Stimulated activated CD4-positive, alpha-beta T cell treated with anti-CD3 and anti-CD28 coated beads, Interleukin-1b, Interleukin-23, amount 100 ng/mL, for 48 hours (primary cell): ENCODE measurements at places on chromosomes 6 and 20.

DNA sequence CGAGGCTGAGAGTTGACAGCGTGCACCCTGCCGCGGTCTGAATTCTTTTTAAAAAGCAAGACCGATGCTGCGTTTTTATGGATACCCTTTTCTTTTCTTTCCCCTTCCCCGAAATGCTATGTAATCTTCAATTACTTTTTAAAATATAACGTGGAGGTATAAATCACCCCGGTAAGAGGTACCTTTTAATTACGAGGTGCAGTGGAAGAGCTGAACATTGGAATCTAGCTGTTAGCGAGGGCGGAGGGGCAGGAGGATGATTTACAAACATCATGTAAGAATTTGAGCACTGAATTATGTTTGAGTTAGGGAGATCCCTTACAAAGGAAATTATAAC lies 1.2 kb downstream of the EYA2 start:
- DNase-seq: no peak

DNA sequence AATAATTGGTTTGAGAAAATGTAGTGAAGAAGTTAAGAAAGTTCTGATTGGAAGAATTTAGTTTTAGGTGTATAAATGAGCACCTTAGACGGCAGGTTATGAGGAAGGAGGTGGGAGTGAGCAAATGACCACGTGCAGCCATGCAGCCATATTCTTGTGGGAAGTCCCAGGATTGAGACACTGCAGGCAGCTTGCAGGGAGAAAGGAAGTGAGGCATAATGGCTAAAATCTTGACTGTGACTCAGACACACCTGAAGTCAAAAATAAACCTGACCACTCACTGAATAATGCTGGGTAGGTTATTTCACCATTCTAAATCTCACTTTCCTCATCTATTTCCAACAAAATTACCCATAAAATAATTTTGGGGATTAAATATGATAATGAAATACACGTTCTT lies 16.6 kb downstream of the DSE start:
- DNase-seq: peak; percentile 6

GRCh38 chr6:134732763-134733162 lies 217.1 kb downstream of the ALDH8A1 start:
- no peak for DNase-seq

DNA sequence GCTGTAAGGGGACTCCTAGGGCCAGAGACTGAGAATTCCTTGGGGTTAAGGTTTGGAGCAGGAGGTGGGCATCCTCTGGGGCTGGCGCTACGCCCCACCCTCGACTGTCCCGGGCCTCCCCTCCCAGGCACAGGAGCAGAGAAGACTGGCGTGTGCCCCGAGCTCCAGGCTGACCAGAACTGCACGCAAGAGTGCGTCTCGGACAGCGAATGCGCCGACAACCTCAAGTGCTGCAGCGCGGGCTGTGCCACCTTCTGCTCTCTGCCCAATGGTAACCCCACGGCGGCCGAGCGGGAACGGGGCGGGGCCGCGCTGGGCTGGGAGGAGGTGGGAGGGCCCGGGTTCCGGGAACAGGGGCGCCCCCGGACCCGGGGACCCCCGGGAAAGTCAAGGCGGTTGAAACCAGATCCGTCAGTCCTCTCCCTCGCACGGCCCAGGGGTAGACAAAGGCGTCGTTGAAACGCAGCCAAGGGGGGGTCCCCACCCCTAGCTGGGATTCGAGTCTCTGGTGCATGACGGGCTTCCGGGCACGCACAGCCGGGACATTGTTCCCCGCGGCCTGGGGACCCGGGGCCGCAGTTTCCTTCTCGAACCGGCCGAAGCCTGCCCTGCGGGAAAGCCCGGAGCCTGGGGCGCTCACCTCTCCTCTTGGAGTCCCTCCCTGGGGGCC lies 844 bp downstream of the WFDC2 start:
- DNase-seq: peak; percentile 14

GRCh38 chr6:307874-308273 lies 15.6 kb downstream of the DUSP22 start:
- no peak for DNase-seq

DNA sequence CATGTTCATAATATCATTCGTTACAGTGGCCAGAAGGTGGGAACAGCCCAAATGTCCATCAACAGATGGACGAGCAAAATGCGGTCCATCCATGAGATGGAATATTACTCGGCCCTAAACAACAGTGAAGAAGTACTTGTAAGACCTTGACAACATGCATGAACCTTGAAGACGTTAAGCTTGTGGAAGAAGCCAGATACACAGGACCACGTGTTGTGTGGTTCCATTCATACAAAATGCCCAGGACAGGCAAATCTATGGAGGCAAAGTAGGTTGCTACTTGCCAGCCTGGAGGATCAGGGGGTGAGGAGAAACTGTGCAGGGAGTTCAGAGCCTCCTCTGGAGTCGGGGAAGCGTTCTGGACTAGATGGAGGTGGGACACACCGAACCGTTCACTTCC lies 207.1 kb downstream of the ERMARD start:
- no peak for DNase-seq

DNA sequence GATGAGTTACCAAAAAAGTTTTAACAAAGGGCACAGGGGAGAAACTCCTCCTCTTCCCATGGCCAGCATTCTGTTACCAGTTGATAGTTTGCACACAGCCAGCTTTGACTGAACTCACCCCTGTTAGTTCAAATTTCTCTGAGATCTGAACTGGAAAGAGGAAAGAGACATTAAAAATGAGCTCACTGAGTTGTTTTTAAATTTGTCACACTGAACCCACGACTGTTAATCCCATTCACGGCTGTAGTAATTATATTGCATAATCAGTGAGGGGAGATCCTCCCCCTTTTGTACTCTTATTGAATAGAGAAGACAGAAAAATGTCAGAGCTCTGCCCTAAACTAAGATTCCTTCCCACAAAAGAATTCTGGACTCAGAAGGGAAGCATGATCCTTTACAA lies 17.5 kb upstream of the DSP start:
- no peak for DNase-seq

GRCh38 chr6:119182875-119183274 lies 104.4 kb upstream of the FAM184A start:
- no peak for DNase-seq

DNA sequence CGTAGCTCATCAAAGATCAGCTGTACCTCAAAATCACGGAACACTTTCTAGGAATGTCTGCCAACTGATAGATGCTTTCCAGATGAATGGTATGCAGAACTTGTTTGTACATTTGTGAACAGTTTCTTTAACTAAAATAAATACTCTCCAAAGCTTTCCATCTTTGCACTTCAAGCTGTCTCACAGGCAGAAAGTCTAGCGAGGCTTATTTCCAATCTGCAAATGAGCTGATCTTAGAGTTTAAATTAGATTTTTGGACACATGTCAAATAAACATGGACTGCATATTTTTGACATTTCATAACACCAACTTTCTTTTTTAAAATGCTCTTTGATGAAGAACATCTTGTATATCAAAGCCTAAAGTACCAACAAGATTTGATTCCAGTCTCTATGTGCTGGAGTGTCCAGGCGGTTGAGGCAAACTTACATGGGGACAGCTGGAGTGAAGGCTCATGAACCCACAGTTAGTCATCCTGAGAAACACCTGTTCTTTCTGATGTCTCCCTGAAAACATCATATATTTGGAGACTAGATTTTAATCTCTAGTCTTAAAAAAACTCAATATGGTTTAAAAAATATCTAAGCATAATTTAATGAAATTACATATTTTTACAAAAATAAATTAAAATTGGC lies 268.6 kb upstream of the AGPAT4 start:
- no peak for DNase-seq

DNA sequence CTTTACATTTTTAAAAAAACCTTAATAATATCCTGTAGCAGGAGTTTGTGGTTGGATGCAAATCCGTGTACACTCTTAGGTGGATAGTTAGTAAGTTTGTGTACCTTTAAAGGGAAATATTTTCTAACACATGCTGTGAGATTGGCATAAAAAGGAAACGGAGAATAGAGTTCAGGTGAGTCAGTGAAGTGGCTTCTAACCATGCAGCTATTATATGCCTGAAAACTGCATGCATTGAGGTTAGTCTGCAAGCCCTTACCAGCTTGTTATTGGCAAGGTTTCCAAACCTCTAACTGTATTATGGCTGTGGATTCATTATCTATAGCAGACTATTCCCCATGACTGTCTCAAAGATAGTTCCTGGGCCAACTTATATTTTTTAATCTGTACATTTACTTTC lies 420.6 kb upstream of the MMS22L start:
- no peak for DNase-seq

- DNase-seq: no peak
Measured at GRCh38 chr6:150417250-150417649, 48.4 kb downstream of the IYD start.

DNA sequence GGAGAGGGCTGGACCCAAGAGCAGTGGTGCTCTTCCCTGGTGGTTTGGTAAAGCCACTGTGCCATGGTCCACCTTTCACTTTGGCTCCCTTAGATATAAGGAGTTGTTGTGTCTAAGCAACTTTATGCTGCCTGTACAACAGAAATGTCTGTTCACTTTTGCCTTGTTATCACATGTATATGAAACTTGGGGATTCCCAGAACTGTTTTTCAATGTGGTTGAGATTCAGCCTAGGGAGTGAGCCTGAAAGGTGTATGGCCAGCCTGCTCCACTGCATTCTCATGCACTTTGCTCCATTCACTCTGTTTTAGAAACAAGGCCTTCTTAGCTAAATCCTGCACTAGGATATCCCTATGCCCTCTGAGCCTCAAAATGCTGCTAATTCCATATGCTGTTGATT lies 234.5 kb upstream of the THEMIS start:
- no peak for DNase-seq

DNA sequence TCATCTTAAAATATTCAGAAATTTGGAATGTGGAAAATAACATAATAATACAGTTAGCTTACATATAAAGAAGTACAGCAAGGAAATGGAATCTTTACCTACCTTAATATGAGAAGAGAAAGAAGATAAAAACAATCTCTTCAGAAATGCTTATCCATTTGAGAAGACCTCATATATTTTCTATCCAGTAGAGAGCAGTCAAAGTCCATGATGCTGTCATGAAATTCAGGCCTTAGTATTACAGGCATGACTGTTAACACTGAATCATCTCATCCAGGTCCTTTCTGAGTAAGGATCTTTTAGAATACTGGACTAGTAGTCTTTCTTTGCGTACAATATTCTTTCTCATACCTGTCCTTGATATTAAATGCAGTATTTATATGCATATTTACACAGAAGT lies 713.4 kb downstream of the CD109 start:
- no peak for DNase-seq

GRCh38 chr20:51431321-51431720 lies 111.2 kb downstream of the NFATC2 start:
- no peak for DNase-seq

- DNase-seq: no peak
Measured at GRCh38 chr6:169345146-169345545, 91.5 kb upstream of the THBS2 start.

GRCh38 chr6:139852488-139853140 lies 478.2 kb upstream of the CITED2 start:
- DNase-seq: no peak

GRCh38 chr20:44296011-44296410 lies 15.0 kb downstream of the FITM2 start:
- DNase-seq: no peak

- DNase-seq: peak; percentile 9
Measured at GRCh38 chr6:105459049-105459448, 56.2 kb upstream of the PREP start.

GRCh38 chr20:49659056-49659455 lies 54.6 kb downstream of the B4GALT5 start:
- DNase-seq: no peak

GRCh38 chr6:138442663-138443062 lies 38.6 kb downstream of the HEBP2 start:
- no peak for DNase-seq

DNA sequence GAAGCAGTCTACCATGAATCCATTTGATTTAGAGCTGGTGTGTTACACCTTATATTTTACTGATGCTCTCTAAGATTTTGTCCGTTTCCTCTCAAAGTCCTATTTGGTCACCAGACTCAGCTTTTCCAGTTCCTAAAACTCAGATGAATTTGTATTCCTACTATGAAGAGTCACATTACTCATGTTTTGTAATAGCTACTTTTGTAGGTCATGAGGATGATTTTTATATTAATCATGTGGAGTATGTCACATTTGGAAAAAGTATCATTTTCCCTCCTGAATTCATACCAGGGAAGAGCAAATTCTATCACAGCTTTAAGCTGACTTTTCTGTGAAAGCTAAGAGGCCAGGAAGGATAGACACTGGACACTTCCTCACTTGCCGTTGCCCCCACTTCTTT lies 140.6 kb upstream of the SCGN start:
- no peak for DNase-seq

DNA sequence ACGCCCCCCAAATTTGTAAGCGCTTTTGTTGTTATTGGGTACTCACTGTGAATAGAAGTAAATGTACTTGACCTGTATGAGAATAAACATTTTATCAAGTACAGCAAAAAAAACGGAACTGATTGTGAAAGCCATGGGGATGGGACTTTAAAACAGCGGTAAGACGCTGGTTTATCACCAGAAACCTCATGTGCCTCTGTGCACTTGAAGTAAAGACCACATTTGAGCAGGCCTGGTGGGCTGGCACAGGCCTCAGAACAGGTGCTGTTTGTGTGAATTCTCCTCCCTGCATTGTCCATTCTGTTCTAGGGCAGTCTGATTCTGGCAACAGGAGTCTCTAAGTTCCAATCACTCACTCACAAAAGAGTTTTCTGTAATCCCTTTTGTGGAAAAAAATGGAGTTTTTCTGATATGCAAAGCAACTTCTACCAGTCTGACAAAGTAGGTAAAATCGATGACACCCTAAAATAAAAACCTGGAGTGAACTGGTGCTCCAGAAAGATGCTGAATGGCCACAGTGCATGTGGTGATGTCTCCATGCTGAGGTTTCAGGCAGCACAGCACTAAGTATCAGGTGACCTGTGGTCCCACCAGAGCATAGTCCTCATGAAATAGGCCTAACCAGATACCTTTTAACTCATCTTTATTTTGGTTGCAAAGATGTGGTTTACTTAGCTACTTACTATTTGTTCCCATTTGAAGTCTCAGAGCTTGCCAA lies 53.9 kb downstream of the STX7 start:
- no peak for DNase-seq

- no peak for DNase-seq
Measured at GRCh38 chr6:90329386-90330077, 32.9 kb upstream of the BACH2 start.

DNA sequence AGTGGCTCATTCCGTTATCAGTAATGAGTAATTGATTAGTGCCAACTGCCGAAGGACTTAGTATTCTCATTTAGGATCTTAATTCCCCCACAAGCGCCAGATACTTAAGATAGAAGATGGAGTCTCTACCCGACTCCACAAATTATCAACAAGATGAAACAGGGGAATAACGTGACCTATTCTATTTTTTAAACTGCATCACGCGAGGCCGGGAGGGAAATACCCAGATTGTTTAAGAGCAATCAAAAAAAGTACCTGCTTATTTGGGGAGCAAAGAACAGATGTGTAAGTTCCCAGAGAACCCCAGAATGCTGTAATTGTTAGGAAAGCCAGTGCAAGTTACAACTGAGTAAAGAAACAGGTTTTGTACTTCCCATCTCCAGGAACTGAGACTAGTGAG lies 1.1 kb upstream of the MAP3K5 start:
- no peak for DNase-seq
